ENCODE measurements at places on chromosomes 6 and 20.

DNA sequence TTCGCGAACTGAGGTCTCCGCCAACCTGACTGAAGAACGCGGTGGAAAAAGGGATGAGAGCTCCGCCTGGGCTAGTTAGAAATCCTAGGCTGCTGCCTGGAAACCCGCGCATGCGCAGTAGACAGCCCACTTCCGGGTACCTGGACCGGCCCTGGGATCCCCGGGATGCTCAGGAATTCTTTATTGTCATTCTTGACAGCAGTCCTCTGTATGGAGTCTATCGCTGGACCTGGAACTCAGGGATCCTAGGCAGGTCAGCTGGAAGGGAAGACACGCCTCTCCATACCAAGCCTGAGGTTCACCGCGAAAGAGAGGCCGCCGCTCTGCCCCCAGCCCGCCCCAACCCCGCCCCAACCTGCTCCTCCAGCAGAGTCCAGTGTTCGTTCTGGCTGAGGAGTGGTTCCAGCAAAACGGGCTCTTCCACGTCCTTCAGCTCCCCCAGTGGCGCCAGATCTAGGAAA, 1379.2 kb upstream of the DEFB115 start:
- no peak for DNase-seq

DNA sequence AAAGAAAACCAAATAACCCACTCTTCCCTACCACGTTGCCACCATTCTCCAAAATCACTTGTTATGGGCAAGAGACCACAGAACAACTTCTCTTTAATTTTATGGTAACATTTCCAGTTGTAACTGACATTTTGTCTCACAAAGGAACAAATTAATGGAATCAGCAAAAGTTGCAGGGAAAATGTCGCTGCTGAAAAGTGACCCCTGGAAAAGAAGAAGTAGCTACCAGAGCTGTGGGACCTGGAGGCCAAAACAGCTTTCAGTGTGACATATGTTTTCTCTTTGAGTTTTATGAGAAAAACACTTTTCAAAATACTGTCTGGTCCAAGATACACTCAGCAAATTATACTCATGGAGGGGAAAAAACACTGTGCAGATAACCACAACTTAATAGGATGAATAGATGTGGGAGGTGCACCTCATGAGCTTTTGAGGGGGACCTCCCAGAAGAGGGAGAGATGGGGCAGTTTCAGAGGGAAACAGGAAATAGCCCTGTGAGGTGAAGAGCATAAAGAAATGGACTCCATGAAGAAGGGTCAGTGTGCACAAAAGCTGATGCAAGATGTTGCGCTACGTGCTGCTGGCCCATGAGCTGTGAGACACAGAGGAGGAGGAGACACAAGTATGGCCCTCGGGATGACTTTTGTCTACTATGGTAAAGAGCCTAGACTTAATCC, 87.3 kb downstream of the DTNBP1 start:
- DNase-seq = no peak

GRCh38 chr6:120511712-120512111, 822.6 kb downstream of the TBC1D32 start:
- DNase-seq = no peak

DNA sequence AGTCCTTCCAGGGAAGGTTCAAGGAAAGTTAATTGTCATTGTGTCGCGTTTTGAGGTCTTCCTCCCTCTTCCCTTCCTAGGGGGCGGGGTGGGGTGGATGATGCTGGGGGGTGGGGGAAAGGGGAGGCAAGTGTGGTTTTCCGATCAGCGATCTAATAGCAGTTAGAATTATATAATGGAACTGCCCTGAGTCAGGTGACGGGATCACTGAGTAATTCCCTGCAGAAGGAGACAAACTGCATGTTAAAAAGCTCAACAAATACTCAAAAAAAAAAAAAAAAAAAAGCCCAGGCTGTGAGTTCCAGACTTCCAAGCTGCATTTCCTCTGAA, 240.4 kb downstream of the PHACTR1 start:
- no peak for DNase-seq

- DNase-seq = no peak
Measured at GRCh38 chr20:61991476-61991875, 74.2 kb downstream of the TAF4 start.

DNA sequence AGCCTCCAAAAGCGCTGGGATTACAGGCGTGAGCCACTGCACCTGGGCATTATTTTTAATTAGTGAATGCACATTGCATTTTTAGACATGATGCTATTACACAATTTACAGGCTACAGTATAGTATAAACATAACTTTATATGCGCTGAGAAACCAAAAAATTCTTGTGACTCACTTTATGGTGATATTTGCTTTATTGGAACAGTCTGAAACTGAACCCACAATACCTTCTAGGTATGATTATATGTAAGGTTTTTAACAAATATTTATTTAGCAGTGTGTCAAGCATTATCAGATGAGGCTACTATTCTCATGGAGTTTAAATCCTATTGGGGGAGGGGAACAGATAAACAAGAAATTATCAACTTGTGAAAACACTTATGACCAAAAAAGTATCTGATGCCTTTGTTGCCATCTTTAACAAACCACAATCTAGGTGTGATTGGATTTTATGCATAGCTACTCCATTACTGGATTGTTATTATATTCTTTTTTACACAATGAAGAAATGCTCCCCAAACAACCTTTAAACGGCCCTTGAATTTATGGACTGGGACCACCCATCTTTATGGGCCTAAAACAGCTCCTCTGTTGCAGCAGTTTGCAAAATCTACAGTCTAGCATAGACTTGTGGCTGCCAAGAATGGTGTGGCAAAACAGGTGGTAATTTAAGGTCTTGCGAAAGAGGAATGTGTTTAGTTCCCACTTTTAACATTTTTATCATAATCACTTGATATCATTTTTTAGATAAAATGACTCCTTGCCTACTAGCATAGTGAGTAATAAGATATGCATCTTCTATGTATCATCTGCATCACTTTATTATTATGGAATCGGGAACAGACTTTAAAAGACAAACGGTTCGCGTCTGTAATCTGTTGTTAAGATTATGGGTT, 159.2 kb upstream of the C6orf118 start:
- DNase-seq = no peak

DNA sequence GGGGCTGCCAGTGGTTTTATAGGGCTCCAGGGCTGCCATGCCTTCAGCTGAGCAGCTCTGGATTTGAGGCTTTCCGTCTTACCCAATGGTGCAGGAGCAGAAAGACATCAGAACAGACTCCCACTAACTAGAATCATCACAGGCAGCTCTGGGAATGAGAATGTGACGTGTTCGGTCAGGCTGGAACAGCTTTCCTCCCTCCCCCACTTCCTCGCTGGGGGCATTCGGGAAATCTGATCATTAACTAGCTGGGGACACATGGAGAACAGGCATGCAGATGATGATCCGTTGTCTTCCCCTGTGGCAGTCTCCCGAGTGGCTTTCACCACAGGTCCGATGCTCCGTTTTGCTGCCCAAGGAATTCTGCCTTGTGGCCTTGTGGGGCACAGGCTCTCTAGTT, 5.5 kb upstream of the MTG2 start:
- no peak for DNase-seq

GRCh38 chr20:34249291-34249690, 8.1 kb downstream of the ASIP start:
- peak; percentile 77 for DNase-seq

DNA sequence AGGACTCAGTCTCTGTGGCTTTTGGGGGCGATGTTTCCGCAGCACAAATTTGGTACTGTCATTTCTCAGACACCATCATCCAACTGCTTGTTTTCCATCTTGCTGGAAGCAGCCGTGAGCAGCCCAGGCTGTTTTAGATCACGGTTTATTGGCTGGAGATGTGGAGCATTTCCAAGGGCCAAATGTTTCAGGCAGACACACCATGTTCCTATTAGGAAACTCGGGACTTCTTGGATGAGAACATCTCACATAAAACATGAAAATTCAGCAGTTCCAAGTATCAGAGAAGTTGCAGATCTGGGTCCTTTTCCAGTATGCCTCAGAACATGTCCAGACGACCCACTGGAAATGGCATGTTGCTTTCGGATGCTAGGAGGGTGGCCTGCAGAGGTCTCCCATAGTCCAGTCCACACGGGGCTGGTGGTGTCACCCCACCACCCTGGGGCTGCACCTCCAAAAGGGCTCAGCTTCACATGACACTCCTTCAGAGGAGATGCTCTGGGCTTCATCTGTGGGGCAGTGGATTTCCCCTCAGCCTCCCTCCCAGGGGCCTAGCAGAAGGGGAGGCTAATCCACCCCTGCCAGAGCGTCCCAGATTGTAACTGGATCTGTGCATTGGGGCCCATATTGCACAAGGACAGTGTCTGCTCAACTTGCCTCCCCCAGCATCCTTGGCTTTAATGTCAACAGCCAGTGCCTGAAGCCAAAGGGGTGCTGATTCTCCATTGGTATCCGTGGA, 176.3 kb downstream of the SCP2D1 start:
- DNase-seq = no peak

- DNase-seq = peak; percentile 72
Measured at GRCh38 chr6:157021344-157021992, 244.3 kb downstream of the ARID1B start.

- peak; percentile 22 for DNase-seq
Measured at GRCh38 chr6:47407300-47408281, 70.0 kb upstream of the CD2AP start.

DNA sequence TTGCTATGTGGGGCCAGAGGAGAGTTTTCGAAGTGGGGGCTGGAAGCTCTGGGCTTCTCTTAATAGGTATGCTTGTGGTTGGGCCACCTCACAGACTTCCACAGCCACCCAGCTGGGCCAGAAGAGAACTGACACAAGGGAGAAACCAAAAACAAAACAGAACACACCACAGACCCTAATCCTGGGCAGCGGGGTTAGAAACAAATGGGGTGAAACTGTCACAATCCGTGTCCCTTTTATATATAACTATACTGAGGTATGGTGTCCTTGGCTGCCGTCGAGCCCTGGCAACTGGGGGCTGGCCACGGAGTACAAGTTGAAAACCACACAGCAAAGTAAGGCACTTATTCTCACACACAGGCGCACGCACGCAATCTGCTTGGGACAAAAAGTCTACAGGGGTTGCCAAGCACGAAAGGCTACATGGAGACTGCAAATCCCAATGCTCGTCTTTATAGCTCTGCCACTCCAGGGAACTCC, 78.3 kb downstream of the TRAM2 start:
- no peak for DNase-seq

DNA sequence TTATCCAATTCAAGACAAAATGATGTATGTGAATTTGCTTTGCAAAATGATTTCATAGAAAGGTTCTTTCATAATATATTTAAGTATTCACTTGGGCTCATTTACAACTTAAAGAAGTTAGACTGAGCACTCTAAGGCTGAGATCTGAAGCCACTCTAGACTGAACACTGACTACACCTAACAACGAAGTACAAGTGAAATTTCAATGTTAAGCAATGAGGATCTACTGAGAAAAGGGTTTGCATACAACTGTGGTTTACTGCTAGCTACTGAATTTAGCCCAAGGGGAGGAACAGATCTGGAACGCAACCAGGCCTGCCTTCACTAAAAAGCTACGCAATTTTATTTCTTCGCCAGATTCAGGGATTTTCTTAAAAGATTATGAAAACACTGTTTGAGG, 106.4 kb downstream of the MBOAT1 start:
- DNase-seq = no peak

DNA sequence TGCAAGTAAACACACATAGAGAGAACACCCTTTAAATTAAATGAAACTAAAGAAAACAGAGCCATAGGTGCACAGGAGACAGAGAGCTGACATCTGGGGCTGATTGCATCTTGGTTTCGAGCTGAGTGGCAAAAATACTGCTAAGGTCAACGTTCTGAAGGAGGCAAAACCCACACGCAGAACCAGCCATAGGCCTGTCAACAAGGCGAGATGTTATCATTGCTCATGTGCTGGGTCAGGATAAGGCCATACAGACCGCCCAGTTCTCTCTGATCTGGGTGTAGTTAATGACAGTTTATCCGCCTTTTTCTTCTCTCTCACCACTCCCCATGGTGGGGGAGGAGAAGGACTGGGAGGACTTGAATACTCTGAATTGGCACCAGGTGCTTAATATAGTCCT, 4.5 kb upstream of the FAM110A start:
- no peak for DNase-seq

DNA sequence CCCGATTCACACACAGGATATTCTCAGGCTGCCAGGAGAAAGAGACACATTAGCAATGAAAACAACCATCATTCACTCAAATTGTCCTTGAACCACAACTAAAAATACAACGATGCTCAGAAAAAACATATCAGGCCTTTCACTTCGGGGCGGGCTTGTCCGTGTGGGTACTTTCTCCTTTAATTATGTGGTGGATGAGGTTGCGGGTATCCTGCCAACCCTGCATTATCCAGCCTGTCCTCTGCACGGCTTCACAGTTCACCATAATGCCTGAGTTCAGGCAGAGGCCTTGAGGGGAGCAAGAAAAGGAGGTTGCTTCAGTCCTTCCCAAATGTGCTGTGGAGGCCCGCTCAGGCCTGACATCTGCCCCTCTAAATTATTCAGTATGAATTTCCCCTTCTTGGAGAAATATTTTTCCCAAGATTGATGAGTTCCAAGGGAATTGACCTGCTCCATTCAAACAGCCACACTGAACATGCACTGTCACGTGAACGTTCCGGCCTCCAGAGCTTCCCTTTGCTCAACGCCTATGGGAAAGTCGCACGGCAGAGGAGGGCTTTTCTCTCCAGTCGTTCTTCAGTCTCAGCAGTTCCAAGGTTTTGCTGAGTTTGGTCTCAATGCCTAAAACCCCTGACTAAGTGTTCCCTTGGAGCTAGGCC, 70.3 kb downstream of the MYLK4 start:
- DNase-seq = peak; percentile 44

GRCh38 chr20:40462566-40462965, 226.5 kb downstream of the MAFB start:
- no peak for DNase-seq

GRCh38 chr6:12047304-12047703, 35.2 kb downstream of the HIVEP1 start:
- DNase-seq = no peak

DNA sequence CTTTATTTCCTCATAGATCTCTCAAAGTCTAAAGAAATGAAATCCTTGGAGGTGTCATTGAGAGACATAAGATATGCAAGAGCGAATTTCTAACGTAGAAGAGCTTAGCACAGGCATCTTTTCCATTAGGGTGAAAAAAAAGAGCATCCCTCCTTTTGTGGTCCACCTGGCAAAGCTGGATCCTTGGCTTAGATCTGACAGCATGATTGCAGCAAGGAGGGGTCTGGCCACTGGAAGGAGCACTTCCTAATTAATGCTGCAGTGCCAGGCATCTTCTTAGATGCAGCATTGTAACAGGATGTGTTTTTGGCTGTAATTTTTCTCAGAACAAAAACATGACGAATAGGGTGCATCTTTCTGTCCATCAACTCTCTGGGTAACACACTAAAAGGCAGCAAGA, 60.1 kb upstream of the TFAP2D start:
- DNase-seq = no peak

All from stromal cell of bone marrow (primary cell).